Stimulated activated CD4-positive, alpha-beta T cell treated with anti-CD3 and anti-CD28 coated beads, Interleukin-4, amount 100 ng/mL, for 4 hours (primary cell): ENCODE measurements at places on chromosomes 3 and 15.
A peak's percentile ranks its signal among the peaks of the same experiment; 100 is the strongest.

GRCh38 chr3:12681943-12682390 is 18.1 kb upstream of the RAF1 start:
- no peak for DNase-seq

DNA sequence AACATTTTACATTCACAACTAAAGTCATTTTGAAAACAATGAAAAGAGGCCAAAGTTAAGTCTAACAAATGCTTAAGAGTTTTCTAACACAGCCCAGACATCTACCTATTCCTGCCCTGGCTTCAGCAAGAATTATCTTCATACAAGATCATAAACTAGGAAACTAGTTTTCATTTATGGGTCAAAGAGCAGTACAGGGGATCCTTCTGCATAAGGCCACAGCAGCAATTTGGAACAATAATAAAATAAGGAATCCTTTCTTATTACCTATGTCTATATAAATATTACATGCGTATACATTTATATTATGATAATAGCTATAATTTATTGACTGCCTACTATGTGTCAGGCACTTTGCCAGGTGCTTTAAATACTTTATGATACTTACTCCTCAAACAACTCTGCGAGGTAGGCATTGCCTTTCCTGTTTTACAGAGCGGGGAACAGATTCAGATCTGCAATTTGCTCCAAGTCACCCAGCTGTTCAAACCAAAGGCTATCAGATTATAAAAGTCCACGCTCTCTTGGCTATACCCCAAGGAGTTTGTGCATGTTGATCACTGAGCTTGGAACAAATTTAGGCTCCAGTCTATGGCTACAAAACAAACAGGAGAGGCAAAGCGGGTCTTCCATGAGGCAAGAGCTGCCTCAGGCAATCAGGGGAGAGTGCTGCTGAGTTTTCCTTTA is 196.4 kb downstream of the RORA start:
- DNase-seq: no peak

DNA sequence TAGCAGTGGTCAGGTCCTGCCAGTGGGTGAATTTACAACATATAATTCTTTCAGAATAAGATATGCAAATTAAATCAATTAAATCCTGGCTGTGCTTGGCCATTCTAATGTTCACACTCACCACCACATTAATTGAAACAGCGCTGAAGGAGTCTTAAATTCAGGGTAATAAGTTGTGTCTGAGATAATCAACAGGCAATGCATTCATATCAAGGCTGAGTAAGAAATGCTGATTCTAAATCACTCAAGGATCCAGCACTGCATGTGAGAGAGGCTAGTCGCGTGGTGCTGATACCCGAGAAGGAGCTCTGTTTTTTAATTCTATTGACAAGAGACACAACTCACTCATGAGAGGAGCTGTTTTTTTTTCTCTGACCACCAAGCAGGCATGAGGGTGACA is 588.8 kb upstream of the ADAMTS9 start:
- no peak for DNase-seq

GRCh38 chr3:127639173-127640041 is 10.4 kb downstream of the PODXL2 start:
- DNase-seq: no peak

GRCh38 chr3:110984456-110985250 is 87.0 kb upstream of the NECTIN3 start:
- no peak for DNase-seq

DNA sequence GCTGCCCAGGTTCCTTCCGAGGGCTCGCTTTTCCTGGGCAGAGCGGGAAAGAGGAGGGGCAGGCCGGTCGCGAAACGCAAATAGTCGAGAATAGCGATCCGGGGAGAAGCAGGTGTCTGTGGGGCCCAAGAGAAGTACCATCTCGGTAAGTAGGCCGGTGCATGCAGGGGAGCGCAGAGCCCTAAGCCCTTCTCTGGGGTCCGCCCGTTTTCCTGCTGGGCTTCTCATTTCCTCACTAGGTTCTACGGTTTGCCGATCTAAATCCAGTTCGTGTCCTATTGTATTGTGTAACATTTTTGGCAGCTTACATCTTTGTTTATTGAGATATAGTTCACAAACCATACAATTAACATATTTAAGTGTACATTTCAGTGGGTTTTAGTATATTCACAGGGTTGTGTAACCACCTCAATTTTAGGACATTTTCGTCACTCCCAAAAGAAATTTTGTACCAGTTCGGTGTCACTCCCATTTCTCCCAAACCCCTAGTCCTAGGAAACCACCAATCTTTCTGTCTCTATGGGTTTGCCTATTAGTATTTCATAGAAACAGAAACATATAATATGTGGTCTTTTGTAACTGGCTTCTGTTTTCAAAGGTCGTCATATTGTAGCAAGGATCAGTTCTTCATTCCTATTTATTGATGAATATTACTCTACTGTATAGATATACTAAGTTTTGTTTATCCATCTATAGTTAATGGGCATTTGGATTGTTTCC is 6.8 kb upstream of the TRIM69 start:
- DNase-seq: peak; percentile 44

GRCh38 chr3:42701371-42702065 is 1.1 kb downstream of the HHATL start:
- DNase-seq: peak; percentile 48

DNA sequence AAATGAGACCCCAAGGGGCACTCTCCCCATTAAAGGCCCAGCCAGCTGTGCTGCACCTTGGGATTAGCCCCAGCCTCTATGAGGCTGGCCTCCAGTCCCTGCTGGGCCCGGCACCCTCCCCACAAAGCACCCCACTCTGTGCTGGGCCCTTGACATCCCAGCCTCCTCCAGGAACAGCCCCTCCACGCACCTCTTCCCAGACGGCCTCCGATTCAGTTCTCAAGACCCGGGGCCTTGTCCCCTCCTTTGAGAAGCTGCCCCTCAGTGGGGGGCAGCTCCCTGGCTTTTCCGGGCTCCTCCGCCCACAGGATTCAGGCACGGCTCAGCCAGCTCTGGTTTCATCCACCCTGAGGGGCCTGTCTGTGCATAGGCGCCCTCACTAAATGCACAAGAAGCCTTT is 144.1 kb downstream of the LRRK1 start:
- no peak for DNase-seq

DNA sequence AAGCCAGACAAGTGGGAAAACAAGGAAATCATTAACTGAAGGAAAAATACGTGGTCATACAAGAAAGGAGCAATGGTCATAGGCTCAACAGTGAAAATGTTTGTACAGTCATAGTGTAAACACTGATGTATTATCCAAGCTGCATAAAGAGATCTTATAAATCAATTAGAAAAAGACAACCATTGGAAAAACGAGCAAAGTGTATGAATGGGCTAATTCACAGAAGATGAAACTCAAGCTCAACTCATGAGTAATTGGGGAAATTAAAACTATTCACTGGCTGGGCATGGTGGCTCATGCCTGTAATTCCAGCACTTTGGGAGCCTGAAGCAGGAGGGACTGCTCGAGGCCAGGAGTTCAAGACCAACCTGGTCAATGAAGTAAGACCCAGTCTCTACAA is 6.4 kb upstream of the IGF2BP2 start:
- no peak for DNase-seq

DNA sequence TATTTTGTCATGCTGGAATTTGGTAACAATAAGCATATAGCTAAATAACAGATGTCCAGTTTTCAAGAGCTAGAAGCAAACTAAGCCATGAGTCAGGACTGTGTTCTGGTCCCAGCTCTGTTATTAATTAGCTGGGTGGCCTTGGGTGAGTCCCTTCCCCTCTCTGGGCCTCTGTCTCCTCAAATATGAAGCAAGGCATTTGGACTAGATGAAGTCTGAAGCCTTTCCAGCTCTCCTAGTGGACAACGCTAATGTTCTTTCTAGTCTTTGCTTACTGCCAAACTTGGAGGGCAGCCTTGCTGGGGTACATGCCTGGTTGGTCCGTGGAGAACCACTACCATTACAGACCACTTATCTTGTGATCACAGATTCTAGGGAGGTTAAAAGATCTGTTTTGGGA is 127.6 kb downstream of the DUT start:
- no peak for DNase-seq

- DNase-seq: no peak
These were observed 23.8 kb downstream of the USP3 start for GRCh38 chr15:63528138-63528659.

GRCh38 chr15:48427479-48427878 is 96.2 kb downstream of the DUT start:
- no peak for DNase-seq

GRCh38 chr3:49674497-49674983 is 389 bp downstream of the APEH start:
- DNase-seq: peak; percentile 34

DNA sequence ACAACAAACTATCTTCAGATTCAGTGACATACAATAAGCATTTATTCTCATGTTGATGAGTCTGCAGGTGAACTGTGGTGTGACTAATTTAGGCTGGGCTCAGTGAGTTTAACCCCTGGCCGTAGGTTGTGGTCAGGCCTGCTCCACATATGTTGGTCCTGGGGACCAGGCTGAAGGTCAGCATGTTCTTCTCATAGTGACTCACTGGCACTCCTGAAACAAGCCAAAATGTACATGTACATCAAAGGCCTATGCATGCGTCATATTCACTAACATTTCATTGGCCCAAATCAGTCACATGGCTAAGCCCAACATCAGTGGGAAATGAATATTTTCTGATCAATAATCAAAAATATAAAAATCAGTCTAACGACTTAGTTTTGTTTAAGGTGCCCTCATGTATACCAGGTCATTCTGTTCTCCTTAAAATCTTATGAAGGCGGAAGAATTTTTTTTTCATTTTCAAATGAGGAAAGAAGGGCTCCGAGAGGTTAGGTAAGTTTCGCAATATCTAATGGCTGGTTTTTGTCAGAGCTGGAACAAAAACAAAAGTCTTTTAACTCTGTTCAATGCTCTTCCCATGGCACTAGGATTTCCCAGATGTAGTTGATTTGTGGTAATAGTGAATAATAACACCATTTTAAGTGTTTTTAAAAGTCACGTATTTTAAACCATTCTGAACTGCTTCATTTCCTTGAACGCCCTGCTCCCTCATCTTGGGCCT is 148.5 kb downstream of the MFSD1 start:
- no peak for DNase-seq

GRCh38 chr3:137134431-137134830 is 176.6 kb downstream of the IL20RB start:
- DNase-seq: no peak

DNA sequence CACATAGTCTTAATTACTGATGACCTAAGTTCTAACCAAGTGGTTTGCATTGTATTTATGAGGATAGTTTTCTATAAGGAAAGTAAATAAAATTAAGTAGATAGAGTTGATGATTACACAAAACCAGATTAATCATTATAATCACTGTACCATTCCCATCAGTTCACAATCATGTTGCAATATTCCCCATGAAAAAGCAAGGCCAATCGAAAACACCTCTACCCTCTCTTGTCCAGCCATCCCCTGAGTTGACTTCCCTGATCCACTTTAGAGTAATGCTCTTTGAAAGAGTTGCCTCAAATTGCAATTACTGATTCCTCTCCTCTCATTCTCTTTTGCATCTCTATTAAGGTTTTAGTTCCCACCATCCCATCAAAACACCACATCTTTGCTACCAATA is 21.0 kb downstream of the BCHE start:
- no peak for DNase-seq

GRCh38 chr3:160112481-160112880 is 112.7 kb upstream of the C3orf80 start:
- DNase-seq: no peak

GRCh38 chr3:514192-514591 is 317.6 kb downstream of the CHL1 start:
- no peak for DNase-seq

- DNase-seq: no peak
These were observed 25.9 kb downstream of the EPHB1 start for GRCh38 chr3:134820994-134821393.
